ENCODE measurements at places on chromosomes 11 and 22.

- DNase-seq, result no peak
These were observed 1.8 kb upstream of the THY1 start for GRCh38 chr11:119424775-119425174.

DNA sequence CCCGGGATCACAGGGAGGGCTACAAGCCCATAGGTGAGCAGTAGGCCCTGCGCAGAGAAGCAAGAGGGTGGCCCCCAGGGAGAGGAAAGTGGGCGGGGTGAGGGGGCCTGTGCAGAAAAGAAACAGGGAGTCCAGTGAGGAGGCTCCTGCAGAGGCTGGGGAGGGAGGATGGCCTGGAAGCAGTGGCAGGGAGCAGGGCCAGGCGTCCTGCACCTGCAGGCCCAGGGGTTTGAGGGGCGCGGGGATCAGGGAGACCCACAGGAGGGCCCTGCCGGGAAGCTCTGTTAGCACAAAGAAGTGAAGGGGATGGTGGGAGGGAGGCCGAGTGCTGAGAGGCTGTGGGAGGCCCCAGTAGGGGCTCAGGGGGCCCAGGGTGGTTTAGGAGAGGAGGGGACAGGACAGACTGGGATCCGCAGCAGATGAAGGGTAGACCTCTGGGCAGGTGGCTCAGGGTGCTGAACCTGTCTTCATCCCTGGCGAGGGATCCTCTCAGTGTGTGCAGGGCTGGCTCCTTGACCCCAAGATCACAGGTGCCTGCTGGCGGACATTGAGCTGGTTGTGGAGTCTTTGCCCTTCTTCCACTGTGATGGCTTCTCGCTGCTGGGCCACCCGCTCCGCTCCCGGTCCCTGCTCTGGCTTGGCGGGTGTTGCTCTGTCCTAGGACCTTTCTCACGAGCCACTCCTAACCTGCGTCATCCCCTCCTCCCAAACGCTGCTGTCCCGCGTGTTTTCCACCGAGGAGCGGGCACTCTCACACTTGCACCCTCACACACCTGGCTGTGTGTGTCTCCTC, 31.8 kb upstream of the CELSR1 start:
- no peak for DNase-seq

DNA sequence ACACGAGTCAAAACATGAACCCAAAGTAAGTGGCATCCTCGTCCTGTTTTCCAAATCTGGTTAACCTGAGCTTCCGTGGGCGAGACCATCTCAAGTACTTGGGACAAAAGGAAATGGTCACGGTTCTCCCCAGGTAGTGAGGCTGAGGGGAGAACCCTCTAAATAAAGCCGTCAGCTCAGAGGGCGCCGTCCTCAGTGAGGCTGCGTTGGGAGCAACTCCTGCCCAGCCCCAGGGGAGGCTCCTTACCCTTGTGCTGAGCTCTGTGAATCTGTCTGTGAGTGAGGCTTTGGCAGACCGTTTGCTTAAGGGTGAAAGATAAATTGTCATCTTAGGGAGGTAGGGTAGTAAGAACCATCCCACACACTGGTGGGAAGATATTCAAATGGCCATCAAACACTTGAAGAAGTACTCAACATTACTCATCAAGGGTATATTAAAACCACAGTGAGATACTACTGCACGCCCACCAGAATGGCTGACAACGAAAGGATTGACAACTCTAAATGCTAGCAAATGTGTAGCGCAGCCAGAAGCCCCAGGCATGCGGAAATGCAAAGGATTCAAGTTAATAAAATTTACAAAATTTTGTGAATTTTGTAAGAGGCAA, 321.0 kb downstream of the TBC1D22A start:
- no peak for DNase-seq

DNA sequence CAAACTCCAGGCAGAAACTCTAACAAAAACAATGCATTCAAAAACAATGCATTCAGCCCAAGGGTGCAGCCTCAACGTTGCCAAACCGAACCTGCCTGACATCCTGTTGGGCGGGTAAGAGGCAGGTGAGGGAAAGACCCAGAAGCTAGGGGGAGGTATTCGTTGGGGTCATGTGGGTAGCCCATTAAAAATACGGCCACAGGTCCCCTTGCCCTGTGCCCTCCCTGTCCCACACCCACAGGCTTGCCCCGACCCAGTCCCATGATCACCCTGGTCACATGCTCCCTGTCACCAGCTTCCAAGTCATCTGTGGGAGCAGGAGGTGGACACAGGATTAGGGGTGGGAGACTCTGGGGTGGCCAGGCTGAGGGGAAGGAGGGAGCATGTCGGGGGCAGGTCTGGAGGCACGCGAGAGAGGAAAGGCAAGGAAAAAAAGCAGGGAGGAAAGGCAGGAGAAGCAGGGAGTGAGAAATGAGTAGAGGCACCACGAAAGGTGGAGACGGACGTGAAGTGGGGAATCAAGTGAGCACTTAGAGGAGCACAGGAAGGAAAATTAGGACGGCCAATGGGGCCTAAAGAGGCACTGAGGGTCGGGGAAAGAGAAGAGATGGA, 683 bp downstream of the PLA2G6 start:
- peak; percentile 65 for DNase-seq

DNA sequence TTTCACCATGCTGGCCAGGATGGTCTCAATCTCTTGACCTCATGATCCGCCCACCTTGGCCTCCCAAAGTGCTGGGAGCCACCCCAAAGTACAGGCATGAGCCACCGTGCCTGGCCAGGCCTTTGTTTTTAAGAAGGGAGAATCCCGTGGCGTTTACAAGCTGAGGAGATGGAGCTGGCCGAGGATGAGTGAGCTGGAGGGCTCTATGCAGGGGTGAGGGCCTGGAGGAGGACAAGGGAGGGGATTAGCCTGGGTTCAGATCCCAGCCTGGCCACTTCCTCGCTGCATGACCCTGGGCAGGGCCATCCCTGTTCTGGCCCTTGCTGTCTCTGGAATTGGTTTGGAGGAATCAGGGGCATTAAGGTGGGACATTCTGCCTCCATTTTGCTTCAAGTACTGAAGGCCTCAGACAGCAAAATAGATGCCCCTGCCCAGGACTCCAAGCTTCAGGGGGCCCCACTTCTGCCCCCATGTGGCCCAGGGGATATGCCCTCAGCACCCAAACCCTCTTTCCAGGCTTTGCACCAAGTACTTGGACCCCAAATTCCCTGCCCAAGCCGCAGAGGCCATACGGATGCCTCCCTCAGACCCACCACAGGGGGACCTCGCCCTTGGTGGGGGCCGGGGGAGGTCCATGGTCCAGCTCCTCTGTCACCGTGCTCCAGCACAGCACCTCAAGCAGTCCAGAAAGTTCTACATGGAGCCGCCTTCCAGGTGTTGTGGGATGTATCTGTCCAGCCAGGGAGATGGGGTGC, 12.1 kb upstream of the LRP5 start:
- DNase-seq, result no peak

DNA sequence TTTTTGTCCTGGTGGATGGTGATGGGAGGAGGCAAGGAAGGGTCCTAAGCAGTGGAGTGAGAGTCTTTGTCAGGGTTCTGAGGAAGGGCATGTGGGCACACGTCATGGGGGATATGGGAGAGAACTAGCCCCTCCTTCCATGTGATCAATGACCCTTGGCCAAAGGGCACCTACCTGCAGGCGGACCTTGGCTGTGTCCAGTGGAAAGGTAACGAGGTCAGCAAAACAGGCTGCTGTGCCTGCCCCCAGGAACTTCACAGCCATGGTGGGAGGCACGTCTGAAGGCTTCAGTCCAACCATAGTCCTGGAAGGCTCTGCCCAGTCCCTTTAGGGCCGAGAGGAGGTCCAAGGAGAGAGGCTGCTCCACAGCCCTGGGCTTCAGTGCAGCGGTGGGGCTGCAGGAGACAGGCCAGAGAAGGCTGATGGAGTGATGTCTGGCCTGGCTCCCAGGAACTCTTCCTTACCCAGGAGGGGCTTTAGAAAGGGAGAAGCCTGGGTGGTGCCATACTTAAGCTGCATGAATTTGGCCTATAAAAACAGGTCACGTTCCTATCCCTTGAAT, 2.1 kb downstream of the UCP3 start:
- DNase-seq, result no peak

GRCh38 chr22:38285018-38285417, 12.2 kb upstream of the TMEM184B start:
- no peak for DNase-seq

GRCh38 chr11:122984186-122985011, 2.8 kb upstream of the BSX start:
- DNase-seq, result no peak

DNA sequence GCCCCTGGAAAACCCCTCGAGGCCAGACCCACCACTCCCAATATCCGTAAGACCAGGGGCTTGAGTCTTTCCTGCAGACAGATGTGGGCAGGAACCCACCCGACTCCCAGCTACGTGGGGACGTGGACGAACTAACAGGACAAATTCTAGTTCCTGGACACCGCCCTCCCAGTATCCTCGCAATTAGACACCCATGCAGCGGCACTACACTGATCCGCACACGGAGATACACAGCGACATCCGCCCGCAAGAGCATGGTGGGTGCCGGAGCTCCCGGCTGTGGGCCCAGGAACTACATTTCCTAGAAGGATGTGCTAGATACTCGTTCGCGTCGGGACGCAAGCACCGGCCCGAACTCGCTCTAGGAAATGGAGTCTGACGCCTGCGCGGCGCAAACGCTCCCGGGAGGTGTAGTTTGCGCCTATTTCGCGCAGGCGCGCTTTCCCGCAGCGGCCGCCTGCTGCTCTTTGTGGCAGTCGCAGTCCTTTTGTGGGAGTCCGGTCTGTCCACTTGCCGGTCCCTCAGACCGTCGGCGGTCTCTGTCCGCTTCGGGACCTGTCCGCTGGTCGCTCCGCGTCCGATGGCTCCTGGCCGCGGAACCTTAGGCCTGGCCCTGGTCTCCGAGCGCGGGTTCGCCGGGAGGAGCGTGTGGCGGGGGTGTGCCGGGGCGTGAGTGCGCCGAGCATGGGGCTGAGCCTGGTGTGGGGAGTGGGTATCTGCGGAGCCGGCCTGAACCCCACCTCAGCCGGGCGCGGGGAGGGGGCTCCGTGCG, at the start of gene ZNF74:
Gene ZNF74 (plus strand): TSS at position 447 of the 772 bp plus-strand sequence. CDS start 478 bp downstream, outside the sequence.
- DNase-seq, result peak; percentile 87

GRCh38 chr22:22508274-22509176, at the start of gene ZNF280B:
TSS of gene ZNF280B (minus strand) at chr22:22508742. CDS start at chr22:22489398, 19,344 bp downstream.
- peak; percentile 85 for DNase-seq

DNA sequence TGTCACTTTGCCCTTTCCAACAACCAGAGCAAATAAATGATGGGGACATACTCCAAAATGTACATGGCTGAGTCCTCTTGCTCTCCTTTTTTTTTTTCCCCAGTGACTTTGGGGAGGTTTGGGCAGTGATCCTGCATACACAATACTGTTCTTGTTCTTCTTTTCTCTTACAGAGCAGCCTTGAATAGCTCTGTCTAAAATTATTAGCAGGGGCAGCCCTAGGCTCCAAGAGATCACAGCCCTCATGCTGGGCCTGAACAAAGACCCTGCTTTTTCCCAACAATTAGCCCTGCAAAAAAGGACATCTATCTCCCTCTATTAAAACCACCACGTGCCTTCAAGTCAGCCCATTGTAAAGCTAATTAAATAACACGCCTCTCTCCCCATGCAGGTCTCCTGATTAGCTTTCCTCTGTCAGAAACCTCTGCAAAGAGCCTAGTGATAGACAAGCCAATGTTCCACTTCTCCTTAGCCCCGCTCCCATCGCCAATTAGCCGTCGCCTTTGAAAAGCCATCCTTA, 54.7 kb downstream of the ETS1 start:
- DNase-seq, result no peak

DNA sequence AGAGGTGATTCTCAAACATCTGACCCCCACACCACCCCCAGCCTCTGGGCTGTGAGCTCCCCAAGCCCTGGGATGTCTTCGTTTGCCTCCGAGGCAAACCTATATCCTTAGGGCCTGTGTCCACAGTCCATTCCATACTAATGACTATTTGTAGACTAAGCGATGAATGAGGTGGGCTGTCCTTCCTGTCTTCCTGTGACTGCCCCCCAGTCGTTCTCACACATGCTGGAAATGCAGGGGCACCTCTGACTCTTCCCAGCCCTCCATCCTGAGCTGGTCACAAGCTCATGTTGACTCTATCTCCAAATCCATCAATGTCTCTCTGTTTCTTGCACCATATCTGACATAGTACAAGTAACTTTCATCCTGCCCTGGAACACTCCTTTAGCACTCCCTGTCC, 4.8 kb downstream of the ATG16L2 start:
- DNase-seq, result no peak

DNA sequence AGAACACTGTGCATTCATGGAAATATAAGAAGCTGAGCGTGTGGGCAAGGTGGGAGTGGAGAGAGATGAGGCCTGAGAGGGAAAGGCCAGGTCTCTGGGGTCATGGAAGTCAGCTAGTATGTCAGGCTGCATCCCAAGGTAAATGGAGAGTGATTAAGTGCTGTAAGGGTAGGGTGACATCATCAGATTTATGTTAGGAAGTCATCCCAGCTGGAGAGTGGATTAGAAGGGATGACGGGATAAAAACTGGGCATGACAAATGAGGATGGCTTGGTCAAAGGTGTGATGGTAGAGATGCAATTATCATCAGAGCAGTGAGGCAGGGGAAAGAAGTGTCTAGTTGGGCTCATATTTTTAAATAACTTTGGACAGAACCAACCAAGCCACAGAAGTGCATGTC, 3.5 kb upstream of the ENDOD1 start:
- no peak for DNase-seq

DNA sequence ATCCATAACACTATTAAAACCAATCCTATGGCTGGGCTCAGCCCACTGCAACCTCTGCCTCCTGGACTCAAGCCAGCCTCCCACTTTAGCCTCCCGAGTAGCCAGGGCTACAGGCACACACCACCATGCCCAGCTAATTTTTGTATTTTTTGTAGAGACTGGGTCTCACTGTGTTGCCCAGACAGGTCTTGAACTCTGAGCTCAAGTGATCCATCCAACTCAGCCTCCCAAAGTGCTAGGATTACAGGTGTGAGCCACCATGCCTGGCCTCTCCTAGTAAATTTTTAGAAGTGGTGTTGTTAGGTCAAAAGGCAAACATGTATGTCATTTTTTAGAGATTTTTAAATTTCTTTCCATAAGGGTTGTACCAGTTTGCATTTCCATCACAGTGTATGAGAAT, 14.2 kb downstream of the F2 start:
- no peak for DNase-seq

DNA sequence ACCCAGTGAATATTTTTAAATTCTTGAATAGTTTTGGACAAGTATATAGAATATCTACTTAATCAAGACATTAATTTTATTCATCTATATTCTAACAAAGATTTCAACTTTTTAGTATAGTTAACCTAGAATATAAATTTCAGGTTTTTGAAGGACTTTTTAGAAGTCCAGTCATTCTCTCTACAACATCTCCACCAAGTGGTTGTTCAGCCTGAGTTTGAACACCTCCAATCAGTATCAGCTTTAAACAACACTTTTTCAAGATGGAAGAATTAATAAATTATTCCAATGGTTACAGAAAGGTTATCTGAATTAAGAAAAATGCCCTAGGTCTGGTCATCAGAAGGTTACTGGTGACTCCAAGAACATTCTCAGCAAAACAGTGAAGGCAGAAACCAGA, 31.8 kb downstream of the EIF3M start:
- no peak for DNase-seq

Data from CD4-positive, alpha-beta T cell treated with Interleukin-1 beta for 1 hour (primary cell).